ENCODE measurements at places on chromosomes 4 and X.

DNA sequence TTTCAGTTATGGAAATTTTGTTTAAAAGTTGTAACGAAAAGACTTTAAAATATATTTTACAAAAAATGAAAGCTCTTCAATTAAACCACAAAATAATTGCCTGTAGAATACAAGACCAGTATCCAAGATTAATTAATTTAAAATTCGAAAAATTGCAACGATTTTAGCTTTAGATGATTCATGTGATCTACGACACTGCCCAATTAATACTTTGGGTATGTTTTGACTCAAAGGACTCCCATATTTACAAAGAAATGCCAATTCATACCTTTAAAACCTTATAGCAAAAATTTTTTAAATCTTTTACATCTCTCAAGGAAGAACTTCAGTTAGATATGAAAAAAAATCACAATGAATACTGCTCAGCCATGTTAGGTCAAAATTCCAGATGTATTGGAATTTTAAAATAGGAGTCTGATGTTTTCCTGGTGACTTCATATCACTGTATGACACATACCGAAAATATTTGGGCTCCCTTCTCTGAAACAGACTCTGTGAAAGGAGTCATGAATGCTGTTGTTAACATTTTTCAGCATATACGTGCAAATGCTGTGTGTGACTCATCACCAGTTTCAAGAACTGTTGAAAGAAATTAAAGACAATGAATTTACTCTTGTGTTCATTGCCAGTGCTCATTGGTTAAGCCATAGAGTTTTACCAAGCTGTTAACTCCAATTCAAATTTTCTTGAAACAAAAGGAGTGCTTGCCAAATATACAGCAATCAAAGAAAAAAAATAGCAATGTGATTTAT is 13.8 kb upstream of the SMS start:
- no peak for DNase-seq

DNA sequence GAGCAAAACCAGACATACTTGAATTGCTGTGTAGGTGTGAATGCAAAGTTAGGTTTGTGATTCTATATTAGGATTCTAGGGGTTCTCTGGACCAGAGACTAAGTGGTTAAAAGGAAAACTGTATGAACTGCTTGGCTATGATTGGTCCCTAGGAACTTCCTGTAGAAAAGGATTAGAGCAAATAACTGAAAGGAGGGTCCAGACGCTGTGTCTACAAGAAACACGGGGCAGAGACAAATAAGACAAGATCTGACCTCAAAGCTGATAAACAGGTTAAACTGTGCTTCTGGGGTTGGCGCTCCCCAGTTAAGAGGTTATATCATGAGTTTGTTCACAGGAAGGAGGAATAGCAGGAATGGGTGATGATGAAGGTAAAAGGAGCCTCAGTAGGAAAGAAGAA is 183.6 kb downstream of the MGST2 start:
- DNase-seq: no peak

GRCh38 chr4:144267084-144267483 is 126.6 kb upstream of the GYPA start:
- no peak for DNase-seq

DNA sequence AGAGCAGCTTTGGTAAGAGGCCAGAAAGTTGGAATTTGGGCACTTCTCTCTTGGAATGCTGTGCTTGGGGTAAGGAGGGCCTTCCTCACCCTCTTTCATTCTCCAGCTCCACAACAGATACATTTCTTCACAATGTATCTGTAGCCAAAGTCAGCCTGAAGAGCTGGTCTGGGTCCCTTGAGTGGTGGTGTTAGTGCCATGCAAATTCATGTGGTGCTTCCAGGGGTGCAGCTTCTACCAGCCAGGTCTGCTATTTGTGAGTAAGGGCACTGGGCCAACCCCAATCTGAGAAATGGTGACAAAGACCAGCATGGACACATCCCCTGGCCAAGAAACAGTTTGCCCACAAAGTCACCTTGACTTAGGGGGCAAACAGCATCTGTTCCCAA is 17.8 kb downstream of the AMER1 start:
- DNase-seq: no peak

- DNase-seq: no peak
These were observed 92.2 kb upstream of the SPRY1 start for GRCh38 chr4:123304151-123304964.
